ENCODE measurements at places on chromosomes 6 and 20.

DNA sequence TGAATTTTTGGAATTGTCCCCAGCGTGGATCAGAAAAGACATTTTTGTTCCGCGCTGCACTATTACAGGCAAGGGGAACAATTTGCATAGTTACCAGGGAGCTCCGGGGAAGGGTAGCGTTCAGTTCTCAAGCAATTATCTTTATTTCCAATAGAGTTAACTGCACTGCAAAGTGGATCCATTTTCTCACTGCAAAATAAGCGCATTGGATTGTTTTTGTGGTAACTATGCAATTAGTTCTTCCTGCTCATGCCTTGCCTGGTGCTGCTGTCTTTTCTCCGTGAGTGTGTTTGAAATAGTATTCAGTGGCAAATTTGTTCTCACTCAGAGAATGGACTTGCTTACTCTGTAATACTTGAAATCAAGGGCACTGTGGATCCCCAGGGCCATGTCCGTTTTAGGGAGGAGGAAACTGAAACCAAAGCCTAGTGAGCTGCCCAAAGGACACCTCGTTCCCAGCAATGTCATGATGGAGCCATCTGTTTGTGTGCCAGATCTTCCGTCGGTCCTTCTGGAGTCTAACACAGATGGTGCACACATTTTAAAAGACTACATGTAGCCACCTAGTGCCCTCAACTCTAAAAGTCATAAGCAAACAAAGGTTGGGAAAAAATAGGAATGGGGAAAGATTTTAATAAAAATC lies 7.4 kb upstream of the PCK1 start:
- DNase-seq = no peak

- DNase-seq = peak; percentile 76
These were observed 20.0 kb upstream of the TRAF3IP2 start for GRCh38 chr6:111625461-111626391.

DNA sequence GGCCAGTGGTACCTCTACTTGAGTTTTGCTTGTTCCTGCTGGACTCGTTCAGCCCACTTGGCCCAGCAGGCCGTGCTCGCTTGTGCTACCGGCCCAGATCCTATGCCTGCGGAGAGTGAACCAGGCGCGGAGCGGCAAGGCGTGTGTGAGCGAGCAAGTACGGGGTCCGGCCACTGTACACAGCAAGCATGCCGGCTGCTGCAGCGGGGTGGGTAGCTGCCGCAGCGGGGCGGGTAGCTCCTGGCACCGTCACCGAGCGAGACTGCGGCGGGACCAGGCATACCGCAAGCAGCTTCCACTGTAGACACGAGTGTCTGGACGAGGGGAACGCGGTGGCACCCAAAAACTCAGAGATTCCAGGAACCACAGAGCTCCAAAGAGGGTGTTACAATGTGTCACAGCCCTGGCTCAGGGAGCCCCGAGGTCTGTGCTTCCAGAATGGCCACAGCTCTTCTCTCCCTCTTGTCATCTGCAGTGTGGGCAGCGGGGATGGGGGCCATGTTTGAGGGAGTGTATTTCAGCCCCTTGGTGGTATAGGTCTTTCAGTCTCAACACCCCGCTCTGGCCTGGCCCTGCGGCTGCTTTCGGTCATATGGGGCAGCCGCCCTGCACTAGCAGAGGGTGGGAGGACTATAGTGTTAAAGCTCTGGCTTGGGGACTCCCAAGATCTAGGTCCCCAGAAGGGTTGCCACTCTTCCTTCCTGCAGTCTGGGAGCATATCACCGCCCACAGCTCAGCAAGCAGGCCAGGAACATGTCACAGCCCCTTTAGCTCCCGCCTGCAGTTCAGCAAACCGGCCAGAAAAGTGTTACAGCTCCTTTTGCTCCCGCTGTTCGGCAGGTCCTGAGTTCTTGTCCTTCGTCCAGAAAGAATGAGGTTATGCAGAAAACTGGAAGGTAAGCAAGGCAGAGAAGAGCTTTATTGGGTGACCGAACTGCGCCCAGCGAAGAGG lies 6.1 kb upstream of the RWDD1 start:
- DNase-seq = no peak

DNA sequence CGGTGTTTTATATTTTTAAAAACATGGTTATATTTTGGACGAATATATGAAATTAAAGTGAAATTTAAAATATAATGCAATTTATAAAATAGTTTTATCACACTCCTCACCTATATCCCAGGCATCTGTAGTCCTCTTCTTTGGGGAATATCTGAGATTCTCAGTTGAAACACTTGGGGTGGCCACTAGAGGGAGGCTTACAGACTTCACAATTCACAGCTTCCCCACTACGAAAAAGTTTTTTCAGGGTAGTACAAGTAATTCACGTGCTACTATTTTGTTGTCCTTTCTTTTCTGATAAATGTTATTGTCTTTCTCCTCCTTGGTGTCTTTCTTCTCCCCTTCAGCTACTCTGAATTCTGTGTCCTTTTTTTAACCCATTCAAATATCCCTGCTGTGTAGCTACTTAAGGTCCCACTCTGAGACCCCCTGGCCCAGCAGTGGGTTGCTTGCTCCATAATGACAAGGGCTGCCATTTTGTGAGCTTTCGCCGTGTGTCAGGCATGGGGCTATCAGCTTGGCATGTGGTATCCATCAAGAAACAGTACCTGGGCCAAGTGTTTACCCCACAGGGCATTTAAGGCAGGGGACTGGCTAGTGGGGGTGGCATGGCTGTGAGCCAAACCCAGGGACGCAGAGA lies 43.6 kb upstream of the PHACTR3 start:
- peak; percentile 42 for DNase-seq

DNA sequence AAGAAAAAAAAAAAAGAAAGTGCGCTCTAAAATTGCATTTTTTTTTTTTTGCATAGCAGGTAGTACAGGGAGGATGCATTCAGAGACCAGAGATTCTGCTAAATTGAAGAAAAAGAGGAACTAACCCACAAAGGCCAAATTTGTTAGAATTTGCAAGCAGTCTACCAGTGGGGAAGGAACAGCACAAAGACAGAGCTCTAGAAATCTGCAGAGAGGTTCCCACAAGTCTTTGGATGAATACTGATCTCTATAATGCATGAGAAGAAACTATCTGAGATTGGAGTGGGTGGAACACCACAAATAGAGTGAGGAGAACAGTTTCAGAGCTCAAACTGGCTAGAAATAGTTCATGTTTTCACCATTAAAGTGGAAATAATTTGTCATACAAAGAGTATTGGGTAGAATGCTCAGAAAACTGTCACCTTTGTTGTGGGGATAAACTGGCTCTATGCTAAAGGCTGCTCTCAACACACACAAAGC lies 79.6 kb upstream of the AHI1 start:
- no peak for DNase-seq

Measured in NCI-H524 (cell line).